ENCODE measurements at places on chromosomes 5 and 9.

- no peak for DNase-seq
Measured at GRCh38 chr5:180299526-180299925, 7.6 kb upstream of the MAPK9 start.

- DNase-seq: no peak
Measured at GRCh38 chr9:78188594-78188993, 47.3 kb upstream of the CEP78 start.

DNA sequence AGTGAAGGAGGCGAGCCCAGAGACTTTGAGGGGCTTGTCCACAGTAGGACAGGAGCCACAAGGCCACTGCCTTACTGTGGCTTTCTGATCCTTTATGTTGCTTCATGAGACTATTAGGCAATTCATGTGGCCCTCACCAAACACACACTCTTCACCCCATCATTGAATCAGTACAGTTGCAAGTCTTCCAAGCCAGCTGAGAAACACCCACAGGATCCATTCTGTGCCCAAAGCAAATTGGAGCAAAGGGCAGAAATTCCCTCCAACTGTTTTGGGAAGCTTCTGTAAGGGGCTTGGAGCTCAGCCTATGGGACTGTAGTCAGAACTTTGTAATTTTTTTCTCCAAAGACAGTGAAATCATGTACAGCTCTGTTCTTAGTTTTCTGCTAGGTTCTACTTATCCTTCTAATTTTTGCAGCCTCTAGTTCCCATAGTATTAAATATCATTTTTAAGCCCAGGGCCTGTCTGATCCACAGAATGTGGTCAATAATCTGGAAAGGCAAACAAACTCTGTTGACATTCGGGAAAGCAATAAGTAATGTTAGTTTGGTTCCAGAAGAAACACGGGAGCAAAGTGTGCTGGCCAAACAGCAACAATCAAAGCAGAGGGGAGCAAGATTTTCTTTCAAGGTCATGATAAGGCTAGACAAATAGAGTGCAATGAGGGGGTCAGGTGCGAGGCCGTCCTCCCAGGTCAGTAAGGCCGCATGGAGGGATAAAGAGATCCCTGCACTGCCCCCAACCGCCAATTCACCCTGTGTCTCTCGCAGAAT lies 47.0 kb downstream of the UBE2QL1 start:
- no peak for DNase-seq

DNA sequence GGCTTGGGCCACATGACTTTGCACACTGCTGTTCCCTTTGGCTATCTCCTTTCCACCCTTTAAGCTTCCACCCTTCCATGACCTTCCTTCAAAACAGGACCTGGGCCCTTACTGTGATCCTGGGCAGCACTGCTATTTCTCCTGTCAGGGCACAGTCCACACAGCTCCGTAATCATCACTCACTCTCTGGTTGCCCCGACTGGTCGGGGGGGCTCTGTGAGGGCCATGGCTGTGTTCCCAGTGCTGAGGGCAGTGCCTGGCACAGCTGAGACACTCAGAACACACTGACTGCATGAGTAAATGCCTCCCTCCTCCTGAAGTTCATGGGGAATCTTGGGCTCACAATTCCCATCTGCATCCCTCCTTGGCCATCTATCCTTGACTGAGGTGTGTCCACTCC lies 12.2 kb downstream of the TRAF1 start:
- no peak for DNase-seq

- no peak for DNase-seq
Measured at GRCh38 chr5:67240846-67241245, 44.2 kb upstream of the CD180 start.

DNA sequence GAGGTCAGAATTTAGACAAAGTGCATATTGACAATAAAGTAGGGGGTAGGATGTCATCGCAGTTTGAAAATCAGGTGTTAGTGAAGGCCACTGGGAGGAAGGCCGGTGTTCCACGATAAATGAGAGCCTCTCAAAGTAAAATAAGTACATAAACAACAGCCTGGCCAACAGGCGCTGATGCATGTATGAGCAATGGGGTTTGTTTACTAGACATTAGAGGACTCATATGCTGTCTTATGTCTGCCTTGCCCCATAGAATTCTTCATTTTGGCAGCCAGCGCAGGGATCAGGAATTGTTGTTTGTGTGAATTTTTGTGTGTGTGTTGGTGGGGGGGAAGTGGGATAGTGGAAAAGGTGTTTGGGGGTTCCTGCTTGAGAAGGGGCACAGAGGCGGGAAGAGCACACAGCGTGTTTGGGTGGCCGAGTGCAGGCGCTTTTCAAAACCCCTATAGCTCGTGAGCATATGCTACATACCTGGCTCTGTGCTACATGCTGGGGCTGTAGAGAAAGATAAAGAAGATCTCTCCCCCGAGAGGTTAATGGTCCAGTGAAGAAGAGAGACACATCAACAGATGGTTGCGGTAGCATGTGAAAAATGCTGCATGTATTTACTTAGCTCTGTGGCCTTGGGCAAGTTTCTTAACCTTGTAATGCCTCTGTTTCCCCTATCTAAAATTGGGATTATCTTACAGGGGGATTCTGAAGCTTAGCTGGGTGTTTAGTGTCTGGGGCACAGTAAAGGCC lies 11.5 kb downstream of the SNX30 start:
- no peak for DNase-seq

GRCh38 chr5:110969502-110969901 lies 102.0 kb upstream of the TSLP start:
- DNase-seq: no peak

Measured in stimulated activated CD8-positive, alpha-beta memory T cell treated with anti-CD3 and anti-CD28 coated beads, Interleukin-4, amount 100 ng/mL, for 1 hour (primary cell).